ENCODE measurements at places on chromosomes 2 and 18. TPM values are rescaled to one million over a fixed set of nuclear protein-coding genes. Genes with fewer than 3 reads are reported as not detected.
A peak's percentile ranks its signal among the peaks of the same experiment; 100 is the strongest.

DNA sequence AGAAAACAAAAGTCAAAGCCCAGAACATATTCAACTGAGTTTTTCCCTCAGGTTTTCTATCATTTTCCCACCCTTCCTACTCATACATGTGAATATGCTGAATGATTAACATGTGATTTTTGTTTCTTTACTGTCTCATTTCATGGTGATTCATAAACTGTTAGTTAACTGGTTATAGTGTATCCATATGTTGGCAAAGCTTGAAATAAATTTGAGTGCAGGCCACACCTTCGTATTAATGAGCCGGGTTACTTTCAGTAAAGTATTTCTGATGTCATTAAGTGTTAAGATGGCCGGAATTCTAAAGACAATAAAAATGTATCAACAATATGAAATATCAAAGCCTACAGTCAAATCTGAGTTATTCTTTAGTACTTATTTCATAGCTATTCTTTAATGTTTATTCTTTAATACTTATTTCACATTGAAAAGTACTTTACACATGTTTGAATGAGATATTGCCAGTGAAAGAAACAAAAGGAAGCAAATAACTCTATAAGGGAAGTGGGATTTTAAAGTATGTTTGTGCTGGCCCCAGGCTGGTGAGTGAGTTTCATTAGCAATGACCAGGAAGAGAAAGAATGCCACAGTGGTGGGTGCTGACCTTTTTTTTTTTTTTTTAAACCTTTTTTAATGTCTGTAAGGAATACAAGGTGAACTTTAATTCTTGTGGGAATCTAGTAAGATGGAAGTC lies 178.6 kb downstream of the NEDD4L start:
- H3K4me1 ChIP-seq, result no peaks in the 10 kb centered on the region
- no peaks in the 10 kb centered on the region for H3K36me3 ChIP-seq
- H3K4me3 ChIP-seq, result no peak overlapping the region
- no peak overlapping the region for H3K27ac ChIP-seq

DNA sequence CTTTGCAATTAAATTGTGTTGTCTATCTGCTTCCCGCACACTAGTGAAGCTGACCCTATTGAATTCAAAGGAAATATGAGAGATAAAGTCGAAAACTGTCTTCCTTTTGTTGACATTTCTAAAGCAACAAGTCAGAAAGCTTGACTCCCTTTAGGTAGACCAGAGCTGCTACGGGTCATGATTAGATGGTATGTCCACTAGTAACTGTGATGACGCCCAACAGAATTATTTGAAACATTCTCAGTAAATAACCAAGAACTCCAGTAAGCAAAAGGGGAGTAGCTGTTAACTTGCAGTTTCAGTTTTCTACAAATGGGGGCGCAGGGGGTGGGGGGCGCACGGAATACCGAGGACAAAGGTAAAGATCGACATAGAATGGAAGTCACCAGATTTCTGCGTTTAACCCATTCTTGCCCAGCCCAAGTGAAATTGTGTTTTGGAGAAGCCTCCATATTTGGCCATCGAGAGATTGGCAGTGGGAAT lies 56.4 kb downstream of the CRIM1 start:
- H3K36me3 ChIP-seq, result no peaks in the 10 kb centered on the region
- DNase-seq, result no peak
- no peaks in the 10 kb centered on the region for H3K27me3 ChIP-seq
- H3K4me3 ChIP-seq, result no peak overlapping the region
- H3K27ac ChIP-seq, result peak overlapping the region; percentile 57

DNA sequence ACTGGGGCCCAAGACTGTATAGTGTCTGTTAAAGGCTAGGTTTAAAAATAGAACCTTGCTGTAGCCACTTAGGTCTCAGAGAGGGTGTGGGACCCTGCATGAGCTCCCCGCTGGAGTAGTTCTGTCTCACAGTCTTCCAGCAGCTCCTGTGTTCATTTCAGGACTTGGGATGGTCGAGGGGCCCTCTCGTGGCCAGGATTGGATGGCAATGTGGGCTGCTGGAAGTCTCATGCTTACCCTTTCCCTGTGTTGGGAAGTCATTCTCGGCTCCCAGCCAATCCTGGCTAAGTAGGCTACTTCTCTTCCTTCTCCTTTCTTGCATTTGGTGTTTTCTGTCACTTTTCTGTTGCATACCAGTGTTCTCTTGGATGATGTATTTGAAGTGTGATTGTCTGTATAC lies 284.0 kb upstream of the GCFC2 start:
- no peaks in the 10 kb centered on the region for H3K4me1 ChIP-seq
- H3K27ac ChIP-seq, result no peak overlapping the region
- no peaks in the 10 kb centered on the region for H3K27me3 ChIP-seq
- no peak overlapping the region for H3K4me3 ChIP-seq
- H3K36me3 ChIP-seq, result no peaks in the 10 kb centered on the region

DSG4 gene
- total RNA-seq, result not detected

GRCh38 chr18:50790241-50790640 lies 29.6 kb downstream of the MRO start:
- H3K4me3 ChIP-seq, result no peak overlapping the region
- no peak overlapping the region for H3K27ac ChIP-seq

- H3K4me3 ChIP-seq, result no peak overlapping the region
- DNase-seq, result no peak
- no peaks in the 10 kb centered on the region for H3K4me1 ChIP-seq
- H3K27me3 ChIP-seq, result no peaks in the 10 kb centered on the region
Observed at GRCh38 chr18:51621864-51622160, 424.3 kb upstream of the MEX3C start.

GALNT14 gene
- 1.2 TPM for total RNA-seq

GRCh38 chr2:49332415-49332814 lies 178.1 kb upstream of the FSHR start:
- no peak for DNase-seq
- no peak overlapping the region for H3K4me3 ChIP-seq
- no peaks in the 10 kb centered on the region for H3K27me3 ChIP-seq
- no peaks in the 10 kb centered on the region for H3K4me1 ChIP-seq

GRCh38 chr2:12264146-12264545 lies 452.6 kb upstream of the TRIB2 start:
- no peak for DNase-seq
- no peaks in the 10 kb centered on the region for H3K27me3 ChIP-seq
- H3K4me3 ChIP-seq, result no peak overlapping the region
- no peaks in the 10 kb centered on the region for H3K36me3 ChIP-seq

DNA sequence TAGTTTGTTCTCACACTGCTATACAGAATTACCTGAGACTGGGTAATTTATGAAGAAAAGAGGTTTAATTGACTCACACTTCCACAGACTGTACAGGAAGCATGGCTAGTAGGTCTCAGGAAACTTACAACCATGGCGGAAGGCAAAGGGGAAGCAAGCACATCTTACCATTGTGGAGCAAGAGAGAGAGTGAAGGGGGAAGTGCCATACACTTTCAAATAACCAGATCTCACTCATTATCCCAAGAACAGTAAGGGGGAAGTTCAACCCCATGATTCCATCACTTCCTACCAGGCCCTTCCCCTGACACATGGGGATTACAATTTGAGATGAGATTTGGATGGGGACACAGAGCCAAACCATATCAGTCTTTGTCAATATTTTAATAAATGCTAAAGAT lies 5.0 kb upstream of the CRYGB start:
- no peaks in the 10 kb centered on the region for H3K36me3 ChIP-seq
- no peak for DNase-seq
- no peak overlapping the region for H3K27ac ChIP-seq
- no peak overlapping the region for H3K4me3 ChIP-seq

GALNT3 gene
- total RNA-seq, result 2.4 TPM

IL1RL1 gene
- total RNA-seq, result 7.4 TPM

GRCh38 chr2:21382701-21383520 lies 259.1 kb downstream of the TDRD15 start:
- no peaks in the 10 kb centered on the region for H3K4me1 ChIP-seq
- H3K27me3 ChIP-seq, result no peaks in the 10 kb centered on the region
- DNase-seq, result no peak
- H3K27ac ChIP-seq, result no peak overlapping the region
- no peak overlapping the region for H3K4me3 ChIP-seq

- no peaks in the 10 kb centered on the region for H3K4me1 ChIP-seq
- no peaks in the 10 kb centered on the region for H3K27me3 ChIP-seq
- H3K4me3 ChIP-seq, result no peak overlapping the region
- no peak overlapping the region for H3K27ac ChIP-seq
Observed at GRCh38 chr2:26980971-26981370, 10.5 kb downstream of the MAPRE3 start.

SLC14A1 gene
- 44.8 TPM for total RNA-seq

- no peaks in the 10 kb centered on the region for H3K36me3 ChIP-seq
- H3K4me3 ChIP-seq, result no peak overlapping the region
- DNase-seq, result peak; percentile 52
- H3K4me1 ChIP-seq, result no peaks in the 10 kb centered on the region
- no peaks in the 10 kb centered on the region for H3K27me3 ChIP-seq
Observed at GRCh38 chr2:239932881-239933735, 92.0 kb downstream of the NDUFA10 start.

Data from aorta (tissue), 5 donors.